ENCODE measurements at places on chromosomes 12 and 14.

DNA sequence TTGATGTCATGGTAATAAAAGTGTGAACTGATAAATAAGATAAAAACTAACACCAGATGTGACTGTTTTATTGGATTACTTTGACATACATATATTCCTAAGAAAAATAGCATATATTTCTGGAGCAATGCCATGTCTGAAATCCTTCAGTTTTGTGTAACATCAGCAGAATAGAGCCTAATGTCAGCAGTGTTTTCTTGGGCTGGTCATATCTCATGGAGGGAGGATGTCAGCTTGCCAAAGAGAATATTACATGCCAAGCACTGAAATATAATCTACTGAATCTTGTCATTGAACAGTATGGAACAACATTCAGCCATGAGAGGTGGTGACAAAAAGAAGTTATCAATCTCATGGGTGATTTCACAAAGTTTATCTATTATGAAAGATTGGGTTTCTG, 220.3 kb downstream of the KLHL28 start:
- DNase-seq, result no peak

DNA sequence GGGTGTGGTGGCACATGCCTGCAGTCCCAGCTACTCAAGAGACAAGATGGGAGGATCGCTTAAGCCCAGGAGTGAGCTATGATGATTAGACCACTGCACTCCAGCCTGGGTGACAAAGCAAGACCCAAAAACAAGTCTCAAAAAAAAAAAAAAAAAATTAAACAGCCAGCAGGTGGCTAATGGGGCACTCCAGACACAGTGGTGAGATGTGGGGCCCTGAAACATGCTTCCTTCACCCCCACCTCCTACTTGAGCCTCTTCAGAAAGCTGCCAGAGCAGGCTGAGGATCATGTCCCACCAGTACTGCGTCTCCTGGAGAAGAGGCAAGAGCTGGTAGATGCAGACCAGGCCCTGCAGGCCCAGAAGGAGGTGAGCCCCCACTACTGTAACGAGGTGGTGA, 2.1 kb downstream of the CFAP73 start:
- DNase-seq, result no peak

- no peak for DNase-seq
These were observed 61.1 kb downstream of the RASSF9 start for GRCh38 chr12:85775091-85775490.

GRCh38 chr14:64092940-64093339, 201.2 kb downstream of the ESR2 start:
- DNase-seq, result no peak

- DNase-seq, result no peak
These were observed 9.2 kb upstream of the RILPL2 start for GRCh38 chr12:123445388-123446332.

Data from activated CD4-positive, alpha-beta T cell treated with anti-CD3 and anti-CD28 coated beads, Interleukin-2, amount 10 ng/mL, durations not matched to agents 7 days and 5 days (primary cell).